ENCODE measurements at places on chromosomes 5 and 9.

DNA sequence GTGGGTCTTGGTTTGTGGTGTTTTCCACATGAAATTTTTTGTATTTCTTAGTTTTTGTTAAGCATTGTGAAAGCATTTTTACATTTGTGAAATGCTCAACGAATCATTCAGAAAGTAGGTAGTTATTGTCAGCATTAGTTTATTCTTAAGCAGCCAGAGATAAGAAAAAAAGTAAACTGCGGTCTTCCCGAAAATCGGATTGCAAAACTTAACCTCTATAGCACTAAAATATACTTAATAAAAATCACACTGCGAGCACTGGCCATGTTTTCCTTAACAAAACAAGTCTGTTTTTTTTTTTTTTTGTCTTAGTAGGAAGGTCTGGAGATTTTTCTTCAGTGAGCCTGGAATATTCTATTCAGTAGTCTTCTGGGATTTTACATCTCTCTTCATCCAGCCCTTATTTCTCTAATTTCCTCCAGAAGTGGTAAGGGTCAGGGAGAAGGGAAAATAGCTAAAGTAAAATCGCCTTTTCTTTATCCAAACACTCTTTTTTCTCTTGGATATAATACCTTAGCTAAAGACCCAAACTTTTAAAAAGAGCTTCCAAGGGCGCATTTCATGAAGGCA, 289.9 kb downstream of the DMAC1 start:
- no peak for DNase-seq

GRCh38 chr5:29942089-29942488, 1251.4 kb upstream of the CDH6 start:
- DNase-seq, result no peak

GRCh38 chr9:127285965-127286364, 21.4 kb downstream of the GARNL3 start:
- DNase-seq, result no peak

DNA sequence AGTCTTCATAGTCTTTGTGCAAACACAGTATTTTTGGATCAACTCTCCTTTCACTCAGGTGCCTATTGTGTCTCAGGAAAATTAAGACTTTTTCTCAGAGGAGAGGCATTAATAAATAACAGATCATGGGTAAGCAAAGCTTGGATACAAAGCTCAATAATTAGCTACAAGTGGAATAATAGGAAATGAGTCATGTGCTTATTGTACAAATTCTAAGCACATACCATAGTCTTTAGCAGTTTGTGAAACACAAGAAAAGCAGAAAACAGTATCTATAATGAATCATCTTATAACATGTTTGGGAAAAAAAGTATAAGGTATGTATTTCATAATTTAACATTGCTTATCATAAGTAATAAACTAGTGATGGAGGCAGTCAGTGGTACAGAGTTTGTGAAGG, 477.0 kb downstream of the CDH10 start:
- DNase-seq, result no peak

DNA sequence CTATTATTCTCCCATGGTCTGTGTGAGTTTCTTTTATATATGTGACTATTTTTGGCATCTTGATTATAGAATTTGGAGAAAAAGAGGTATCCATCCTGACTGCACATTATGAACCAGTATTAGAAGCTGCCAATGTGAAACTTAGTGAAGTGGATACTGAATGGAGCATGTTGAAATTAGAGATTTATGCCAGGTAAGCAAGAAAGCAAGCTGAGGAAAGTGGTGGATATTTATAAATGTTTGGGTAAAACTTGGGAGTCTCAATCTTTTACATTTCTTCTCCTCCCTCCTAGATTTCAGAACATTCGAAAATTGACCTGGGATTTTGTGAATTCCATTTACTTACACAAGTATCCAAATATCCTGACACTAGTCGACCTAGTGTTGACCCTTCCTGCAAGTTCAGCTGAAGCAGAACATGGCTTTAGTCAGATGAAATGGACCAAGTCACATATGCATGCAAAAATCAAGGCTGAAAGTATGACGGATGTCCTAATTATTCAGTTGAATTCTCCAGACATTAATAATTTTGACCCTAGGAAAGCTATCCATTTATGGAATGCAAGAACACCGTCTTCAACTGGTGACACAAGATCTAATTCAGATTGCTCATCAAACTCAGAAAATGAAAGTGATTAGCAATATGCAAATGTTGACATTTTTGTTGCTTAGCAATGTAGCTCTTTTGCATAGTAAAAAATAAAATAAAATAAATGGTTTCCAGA, 66.8 kb upstream of the IL7R start:
- DNase-seq, result no peak

DNA sequence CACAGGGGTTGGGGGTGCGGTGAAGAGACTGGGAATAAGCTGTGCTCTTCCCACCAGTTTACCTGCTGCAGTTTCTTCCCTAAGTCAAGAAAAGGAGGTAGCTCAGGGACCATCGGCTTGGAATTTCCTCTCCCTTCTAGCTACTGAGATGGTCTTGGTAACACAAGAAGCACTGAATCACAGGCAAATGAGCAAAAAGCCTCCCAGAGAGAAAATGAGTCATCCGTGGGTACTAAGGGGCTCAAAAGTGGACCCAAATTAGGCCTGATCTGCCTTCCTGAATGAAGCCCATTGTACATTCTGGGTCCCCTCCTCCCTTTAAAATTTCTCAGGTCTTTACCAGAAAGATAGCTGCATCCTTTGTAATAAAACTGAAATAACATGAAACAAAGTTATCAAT, 49.9 kb downstream of the PTPN3 start:
- DNase-seq, result no peak

- DNase-seq, result no peak
Measured at GRCh38 chr5:107469485-107470294, 201.0 kb downstream of the EFNA5 start.

DNA sequence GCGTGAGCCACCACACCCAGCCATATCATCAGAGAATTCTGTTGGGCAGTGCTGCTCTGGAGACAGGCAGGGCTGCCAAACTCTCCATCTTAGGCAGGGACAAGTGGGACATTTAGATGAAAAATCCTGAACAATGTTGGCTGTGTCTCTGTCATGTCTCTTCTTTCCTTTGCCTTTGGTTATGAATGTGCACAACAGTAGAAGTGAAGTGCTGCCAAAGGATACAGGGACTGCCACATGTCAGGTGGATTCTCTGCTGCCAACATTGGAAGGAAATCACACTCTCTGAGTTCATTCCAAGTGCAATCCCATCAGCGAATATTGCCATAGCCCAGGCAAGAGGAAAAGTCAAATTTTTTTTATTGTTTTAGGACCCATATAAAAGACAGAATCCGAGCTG, 348.8 kb downstream of the TRPM3 start:
- no peak for DNase-seq

DNA sequence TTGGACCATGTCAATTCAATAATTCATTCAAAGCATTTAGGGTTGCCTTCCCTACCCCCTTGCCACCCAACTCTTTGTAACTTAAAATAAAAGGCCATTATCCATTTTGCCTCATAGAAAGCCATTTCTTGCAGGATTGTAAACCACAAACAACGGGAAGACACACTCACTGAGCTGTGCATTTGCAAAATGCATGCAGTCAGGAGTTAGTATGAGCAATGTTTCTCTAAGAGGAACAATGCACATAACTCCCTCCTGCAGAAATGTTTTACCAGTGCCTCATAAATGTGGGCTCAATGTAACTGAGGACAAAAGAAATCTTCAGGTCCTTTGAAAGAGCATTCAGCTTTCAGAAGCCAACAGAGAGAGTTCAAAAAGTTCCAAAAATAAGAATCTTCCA, 98.5 kb upstream of the ABCA1 start:
- no peak for DNase-seq

- DNase-seq, result no peak
Measured at GRCh38 chr5:9456435-9457042, 89.3 kb downstream of the SEMA5A start.

DNA sequence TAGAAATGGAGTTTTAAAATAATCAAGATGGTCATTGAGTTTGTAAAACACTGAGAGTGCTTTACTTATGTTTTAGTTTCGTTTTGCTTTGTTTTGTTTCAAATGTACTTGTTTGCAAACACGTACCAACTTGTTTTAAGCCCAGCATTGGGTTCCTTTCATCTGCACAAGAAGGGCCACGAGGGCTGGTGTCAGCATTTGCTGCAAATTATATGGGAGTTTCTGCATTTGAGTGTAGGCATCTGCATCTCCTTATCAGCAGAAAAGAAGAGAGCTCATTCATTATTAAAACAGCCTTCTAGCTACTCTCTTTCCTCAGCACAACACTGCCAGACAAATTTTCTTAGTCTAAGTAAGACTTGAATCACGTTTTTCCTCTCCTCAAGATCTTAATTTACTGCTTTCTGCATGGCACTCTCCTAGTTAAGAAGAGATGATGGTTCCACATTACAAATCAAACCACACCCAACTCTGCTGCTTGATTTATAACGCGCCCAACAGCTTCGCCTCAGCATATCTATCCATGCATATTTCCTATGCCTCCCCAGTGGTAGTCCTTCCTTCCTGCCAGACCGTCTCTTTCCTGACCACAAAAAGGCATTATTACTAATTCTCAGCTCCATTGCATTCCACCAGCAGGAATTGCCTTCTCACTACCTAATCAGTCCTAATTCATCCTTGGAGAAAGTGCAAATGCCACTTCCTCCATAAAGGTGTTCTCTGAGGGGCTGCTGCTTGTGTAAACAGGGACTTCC, 95.2 kb upstream of the CAST start:
- no peak for DNase-seq

DNA sequence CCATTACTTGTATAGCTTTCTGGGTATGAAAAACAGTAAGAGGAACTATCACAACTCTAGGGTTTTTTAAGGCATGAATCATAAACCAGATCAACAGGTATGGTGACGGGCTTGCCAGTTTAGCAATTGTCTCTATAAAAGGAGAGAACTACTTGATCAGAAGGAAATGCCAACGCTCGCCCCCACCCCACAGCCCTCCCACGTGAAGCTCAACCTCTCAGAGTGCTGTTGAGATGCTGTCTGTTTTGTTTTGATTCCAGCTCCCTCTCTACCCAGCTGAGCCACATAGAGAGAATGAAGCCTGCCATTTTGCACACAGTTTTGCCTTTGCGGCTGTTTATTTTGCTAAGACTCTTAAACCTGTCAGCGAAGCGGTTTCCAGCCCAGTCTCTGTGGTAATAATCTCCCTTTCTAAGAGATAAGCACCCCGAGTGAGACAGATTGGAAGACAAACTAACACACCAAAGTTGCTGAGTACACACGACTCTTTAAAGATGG, 257.9 kb upstream of the ANKRD55 start:
- no peak for DNase-seq

DNA sequence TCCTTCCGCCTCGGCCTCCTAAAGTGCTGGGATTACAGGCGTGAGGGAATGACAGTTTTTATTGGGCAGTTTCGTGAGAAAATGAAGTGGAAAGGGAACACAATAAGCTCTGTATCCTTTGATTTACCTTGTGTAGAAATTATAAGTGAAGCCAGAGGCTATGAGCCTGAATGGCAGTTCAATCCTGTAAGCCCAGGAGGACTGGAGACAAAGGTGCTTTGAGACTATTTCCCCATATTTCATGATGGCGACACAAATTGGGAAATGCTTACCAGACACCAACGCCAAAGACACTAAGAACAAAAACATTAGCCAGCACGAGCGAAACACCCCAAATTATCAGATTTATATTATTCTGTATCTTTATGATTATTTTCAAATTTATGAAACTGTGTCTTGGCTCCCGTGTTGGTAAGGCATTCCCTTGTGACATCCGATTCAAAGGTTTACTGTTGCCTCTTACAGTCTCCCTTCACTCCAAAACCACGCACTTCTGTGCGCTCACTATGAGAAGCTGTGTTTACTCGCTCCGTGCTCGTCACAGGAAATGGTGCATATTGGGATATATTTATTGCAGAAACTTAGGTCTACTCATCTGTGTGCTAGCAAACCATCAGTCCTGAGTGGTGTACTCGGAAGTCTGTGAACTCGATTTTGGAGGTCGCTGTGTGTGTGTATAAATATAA, 73.9 kb downstream of the SH3PXD2B start:
- no peak for DNase-seq

DNA sequence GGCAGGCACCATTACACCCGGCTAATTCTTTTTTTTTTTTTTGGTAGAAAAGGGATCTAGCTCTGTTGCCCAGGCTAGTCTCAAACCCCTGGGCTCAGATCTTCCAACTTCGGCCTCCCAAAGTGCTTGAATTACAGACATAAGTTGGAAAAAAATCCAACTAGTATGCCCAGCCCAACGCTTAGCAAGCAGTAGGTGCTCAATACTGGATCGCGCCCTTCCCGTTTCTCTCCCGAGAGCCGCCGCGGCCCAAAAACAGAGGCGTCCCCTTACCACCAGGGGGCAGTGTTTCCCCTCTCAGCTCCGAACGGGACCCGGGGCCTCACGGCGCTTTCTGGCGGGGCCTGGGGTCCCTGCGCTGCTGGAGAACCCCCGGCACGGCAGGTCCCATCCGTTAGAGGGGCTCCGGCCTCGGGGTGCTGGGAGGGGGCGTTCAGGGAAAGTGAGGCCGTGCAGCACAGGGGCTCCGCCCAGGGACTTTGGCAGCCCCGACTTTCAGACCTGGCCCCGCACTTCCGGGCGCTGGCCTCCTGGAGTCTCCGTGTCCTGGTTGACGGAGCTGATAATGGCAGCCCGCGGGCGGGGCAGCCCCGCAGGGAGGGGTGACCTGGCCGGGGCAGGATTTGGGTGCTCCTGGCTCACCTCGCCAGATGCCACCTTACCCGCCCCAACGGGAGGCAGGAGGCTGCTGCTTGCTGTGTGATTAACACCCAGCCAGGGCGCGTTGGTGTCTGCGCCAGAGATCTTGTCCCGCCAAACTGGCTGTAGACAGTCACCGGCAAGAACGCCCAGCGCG, 15.2 kb downstream of the PTGES start:
- DNase-seq, result peak; percentile 65

DNA sequence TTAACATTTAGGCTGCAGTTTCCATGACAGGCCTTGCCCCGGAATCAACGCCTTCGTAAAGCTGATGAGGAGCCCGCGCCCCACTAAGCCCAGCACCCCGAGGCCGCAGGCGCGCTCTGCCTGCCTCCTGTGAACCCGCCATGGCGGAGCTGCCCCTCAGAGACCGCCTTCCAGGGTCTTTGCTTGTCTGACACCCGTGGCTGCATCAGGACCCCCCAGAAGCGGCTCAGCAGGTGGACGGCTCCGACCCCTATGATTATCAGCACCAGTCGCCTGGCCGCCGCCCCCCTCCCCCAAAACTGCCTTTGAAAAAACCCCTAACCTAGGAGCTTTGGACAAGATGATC, 507 bp upstream of the DPH7 start:
- DNase-seq, result no peak

GRCh38 chr9:117204971-117205370, 209.9 kb downstream of the ASTN2 start:
- no peak for DNase-seq

Data from activated CD8-positive, alpha-beta memory T cell treated with anti-CD3 and anti-CD28 coated beads for 4 hours (primary cell).